ENCODE measurements at places on chromosomes 3 and 15.

DNA sequence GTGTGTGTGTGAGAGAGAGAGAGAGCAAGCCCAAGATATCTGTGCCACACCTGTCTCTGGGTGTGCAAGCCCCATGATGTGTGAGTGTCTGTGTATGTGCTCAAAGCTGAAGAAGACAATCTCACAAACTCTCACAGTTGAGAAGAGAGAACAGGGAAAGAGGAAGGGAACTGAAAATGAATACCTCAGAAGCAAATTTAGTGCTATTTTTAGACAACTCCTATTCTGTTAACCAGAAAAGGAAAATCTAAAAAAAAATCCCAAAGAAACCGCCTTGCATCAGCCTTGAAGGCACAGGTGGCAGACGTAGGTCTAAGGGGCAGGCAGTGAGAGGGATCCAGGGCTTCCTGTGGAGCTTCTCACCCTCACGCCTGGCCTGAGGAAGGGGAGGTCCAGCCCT is 47.8 kb downstream of the ATP2B2 start:
- DNase-seq = no peak

GRCh38 chr3:171374661-171375285 is 85.4 kb downstream of the TNIK start:
- peak; percentile 37 for DNase-seq

DNA sequence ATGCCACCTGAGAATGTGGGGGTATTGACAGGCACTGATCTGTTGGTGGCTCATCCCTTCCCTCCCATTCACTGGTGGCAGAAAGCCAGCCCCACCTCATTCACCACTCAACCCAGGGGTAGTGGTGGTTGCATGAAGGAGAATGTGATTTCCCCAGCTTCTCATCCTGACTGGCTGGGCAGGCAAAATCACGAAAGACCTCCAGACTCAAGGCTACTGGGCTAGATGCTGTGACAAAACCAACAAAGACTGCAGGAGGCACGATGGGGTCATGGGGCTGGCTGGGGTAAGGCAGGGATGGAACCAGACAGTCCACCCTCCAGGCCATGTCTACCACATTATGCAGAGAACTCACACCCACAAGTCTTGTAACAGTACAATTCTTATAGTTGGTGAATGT is 33.9 kb downstream of the FSTL1 start:
- DNase-seq = no peak

GRCh38 chr3:70233812-70234211 is 78.6 kb downstream of the MDFIC2 start:
- DNase-seq = no peak

DNA sequence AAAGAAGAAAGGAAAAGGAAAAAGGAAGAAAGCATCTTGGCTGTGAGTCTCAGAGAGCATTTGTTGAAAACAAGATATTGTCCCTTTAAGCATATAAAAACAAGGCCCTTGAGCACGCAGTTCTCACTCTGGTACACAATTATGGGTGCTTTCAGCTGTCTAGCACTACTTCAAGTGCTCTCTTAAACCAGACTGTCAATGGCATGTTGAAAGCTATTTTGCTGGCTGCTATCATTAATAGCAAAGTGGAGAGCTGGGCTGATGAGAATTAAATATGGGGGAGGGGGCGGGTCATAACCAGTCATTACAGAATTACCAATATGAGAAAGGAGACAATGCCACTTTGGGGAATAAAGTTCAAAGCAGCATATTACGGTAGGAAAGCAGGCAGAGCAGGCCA is 9.3 kb downstream of the TLE3 start:
- DNase-seq = no peak
